Activated CD4-positive, alpha-beta T cell treated with anti-CD3 and anti-CD28 coated beads for 24 hours (primary cell): ENCODE measurements at places on chromosomes 5 and 9.

- DNase-seq = no peak
These were observed 68.9 kb downstream of the DAP start for GRCh38 chr5:10691826-10692785.

GRCh38 chr5:94888674-94889073, 270.2 kb downstream of the SLF1 start:
- no peak for DNase-seq

- DNase-seq = no peak
These were observed 205.6 kb downstream of the C9orf50 start for GRCh38 chr9:129414993-129415941.

DNA sequence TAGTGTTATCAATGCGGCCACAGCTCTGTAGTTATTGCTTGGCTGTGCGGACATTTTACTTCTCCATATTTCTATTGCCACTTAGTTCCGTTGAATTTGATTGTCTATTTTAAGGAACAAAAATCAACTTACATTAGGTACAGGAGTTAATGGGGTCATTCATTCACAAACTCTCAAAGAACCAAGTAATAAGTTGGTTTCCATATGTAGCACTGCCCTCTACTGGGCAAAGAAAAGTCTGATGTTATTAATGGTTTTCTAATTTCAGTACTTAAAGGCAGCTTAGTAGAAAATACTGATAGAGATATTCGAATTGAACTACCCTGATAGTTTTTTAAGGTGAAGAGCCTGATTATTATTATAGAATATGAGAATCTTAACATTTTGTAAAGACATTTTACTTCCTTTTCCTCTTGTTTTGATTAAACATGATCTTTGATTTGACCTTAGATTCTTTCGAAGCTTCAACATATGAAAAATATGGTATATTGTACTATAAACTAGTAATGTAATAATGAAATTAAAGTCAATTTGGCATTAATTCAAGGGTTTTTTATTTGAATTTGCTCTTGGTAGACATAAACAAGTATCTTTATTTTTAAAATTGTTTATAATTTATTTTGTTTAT, 119.5 kb upstream of the CTNND2 start:
- DNase-seq = no peak

GRCh38 chr5:113036321-113036720, 59.7 kb downstream of the DCP2 start:
- DNase-seq = no peak

- DNase-seq = no peak
These were observed 146.0 kb upstream of the NMUR2 start for GRCh38 chr5:152551061-152551460.

- peak; percentile 3 for DNase-seq
These were observed at the start of gene C1QTNF2 for GRCh38 chr5:160369990-160370712. Gene C1QTNF2, minus strand, starts transcription at chr5:160370626. Its CDS starts 15,615 bp downstream, at chr5:160355011.

DNA sequence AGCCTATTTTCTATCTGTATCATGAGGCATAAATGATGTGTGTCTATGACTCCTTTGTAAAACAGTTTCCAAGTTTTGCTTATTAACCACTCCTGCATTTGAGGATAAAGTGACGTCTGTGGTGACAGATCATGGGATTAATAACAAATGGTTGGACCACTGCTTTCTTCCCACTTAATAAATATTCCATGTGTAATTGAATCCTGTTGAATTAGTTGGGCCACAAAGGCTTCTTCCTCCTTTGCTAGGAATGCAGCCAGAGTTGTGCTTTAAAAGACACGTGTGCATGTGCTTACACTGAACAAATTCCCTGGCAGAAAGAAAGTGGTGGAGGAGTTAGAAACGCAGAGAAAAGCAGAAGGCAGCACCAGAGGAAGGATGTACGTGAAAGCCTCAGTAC, 150.2 kb downstream of the ACTBL2 start:
- DNase-seq = no peak

DNA sequence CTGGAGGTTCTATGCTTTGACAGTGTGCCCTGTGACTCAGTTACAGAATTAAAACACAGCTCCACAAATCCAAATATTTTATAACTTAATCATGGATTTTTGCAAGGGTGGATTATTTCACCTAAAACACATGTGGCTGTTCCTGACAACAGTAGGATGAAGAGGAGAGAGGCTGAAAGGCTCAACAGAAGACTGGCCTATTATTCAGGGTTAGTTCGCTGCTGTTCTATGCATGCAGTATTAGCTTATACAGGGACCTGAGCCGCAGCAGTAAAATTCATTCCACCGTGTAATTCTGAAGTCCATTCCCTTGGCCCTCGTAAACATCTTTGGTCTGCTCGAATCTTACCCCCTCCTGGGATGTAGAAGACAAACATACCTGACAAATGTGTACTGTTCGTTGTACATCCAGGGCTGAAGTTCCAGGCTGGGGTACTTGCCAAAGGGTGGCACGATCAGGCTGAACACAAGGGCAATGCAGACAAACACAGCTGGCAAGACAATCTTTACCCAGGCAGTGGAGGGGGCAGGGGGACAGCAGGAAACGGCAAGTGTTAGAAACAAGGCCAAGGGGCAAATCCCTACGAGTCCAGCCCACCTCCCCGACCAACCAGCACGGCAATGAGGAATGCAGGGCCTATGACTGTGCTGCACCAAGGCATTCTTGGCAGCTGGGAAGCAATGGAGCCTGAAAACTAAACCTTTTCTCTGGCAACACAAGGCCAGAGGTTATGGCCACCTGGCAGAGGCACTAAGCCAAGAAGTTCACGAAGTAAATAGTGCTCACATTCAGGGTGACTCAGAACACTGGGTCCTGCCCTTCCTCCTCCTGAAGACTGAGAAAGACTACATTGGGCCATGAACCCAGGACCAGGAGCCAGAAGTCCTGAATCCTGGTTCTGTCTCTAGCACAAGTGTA, 46.8 kb downstream of the NIPSNAP3B start:
- no peak for DNase-seq

- DNase-seq = no peak
These were observed 1263.2 kb upstream of the CDH6 start for GRCh38 chr5:29930316-29930715.

DNA sequence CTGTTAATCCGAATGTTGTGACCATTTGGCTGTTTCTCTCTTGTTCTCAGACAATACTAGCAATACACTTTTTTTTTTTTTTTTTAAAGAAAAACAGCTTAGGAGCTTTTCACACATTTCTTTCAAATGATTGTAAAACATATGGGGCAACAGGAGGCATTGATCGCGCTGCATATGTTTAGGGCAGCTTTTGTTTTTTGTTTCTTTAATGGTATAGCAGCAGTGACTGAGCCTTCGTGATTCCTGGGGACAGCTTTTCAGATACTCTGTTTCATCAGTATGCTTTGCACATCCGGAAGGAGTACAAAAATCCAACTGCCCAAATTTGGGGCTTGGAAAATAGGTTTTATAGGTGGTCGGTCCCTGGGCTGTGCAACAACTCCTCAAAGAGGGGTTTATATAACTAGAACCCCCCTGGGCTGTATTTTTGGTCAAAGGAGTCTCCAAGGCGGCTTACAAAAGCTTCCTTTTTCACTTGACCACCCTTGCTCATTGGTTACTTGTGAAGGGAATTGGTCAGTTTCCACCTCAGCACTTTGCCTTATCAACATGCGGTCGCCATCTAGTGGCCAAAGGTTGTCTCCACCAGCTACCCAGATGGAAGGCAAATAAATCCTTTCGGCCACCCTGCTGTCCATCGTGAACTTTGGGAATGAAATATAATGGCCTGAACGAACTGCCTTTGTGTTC, 91.8 kb downstream of the PDE6A start:
- DNase-seq = peak; percentile 26

DNA sequence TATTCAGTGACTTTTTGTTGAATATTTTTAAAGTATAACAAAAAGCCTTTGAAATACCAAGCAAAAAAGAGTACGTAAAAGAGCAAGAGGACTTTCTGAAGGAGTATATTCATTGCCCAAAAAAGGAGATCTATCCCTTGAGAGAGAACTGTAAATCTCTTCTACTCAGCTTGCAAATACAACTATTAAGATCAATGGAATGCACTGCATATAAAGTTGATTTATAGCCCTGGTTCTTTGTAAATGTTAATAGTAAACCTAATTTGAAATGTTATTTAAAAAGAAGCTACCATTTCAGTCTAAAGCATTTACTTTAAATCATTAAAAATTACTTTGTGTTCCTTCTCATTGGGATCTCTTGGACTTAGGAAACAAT, 168.1 kb downstream of the PDE4D start:
- no peak for DNase-seq
